ENCODE measurements at places on chromosomes 2 and 18. TPM values are rescaled to one million over a fixed set of nuclear protein-coding genes. Genes with fewer than 3 reads are reported as not detected.

GRCh38 chr2:177355874-177356273 lies 36.7 kb upstream of the AGPS start:
- no peaks in the 10 kb centered on the region for H3K36me3 ChIP-seq
- no peak overlapping the region for H3K27ac ChIP-seq
- H3K27me3 ChIP-seq = no peaks in the 10 kb centered on the region
- peaks cover 45% of the 10 kb centered on the region for H3K4me1 ChIP-seq

ABCG8 gene
- polyA plus RNA-seq = not detected

GRCh38 chr2:110101280-110101844 lies 14.3 kb downstream of the MALL start:
- no peak overlapping the region for H3K4me3 ChIP-seq
- peaks cover 22% of the 10 kb centered on the region for H3K4me1 ChIP-seq
- H3K27ac ChIP-seq = no peak overlapping the region
- DNase-seq = peak; percentile 48
- no peaks in the 10 kb centered on the region for H3K36me3 ChIP-seq

DNA sequence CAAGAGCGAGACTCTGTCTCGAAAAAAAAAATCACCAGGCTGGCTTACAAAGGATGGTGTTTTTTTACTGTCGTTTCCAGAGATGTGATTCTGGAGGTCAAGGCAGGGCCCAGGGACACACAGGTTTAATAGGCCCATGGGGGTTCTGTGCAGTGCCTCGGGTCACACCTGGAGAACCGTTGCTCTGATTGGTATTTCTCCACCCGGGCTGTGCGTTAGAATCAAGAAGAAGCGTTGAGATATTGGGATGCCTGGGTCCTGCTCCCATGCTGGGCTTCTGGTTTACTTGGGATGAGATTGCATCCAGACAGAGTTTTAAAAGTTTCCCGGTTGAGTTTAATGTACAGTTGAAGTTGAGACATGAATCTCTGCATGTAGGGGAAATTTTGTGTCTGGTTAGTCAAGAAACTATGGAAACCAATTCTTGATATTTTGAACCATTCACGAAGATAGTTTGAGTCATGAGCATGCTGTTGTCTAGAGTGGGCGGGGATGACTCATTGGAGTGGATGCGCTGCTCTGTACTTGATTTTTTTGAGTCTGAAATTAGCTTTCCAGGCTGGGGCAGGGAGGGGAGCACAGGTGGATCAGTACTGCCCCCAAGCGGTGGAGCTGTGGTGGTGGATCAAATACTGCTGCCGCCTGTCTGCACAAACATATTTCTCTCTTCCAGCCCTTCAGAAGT lies 50.1 kb downstream of the GREB1 start:
- no peak overlapping the region for H3K4me3 ChIP-seq
- no peaks in the 10 kb centered on the region for H3K4me1 ChIP-seq
- DNase-seq = peak; percentile 57
- no peak overlapping the region for H3K27ac ChIP-seq
- H3K27me3 ChIP-seq = no peaks in the 10 kb centered on the region
- H3K36me3 ChIP-seq = no peaks in the 10 kb centered on the region

DNA sequence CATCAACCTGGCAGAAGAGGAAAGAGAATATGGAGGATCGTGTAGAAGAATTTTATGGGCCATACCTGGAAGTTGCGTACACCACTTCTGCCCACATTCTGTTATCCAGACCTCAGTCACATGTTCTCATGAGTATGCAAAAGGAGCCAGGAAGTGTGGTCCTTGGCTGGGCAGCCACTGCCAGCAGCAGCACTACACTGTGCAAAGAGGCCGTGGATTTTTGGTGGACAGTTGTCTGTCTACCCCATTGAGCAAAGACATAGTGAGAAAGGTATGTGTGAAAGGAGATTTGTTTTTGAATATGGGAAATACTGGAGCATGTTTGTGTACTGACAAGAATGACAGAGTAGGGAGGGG lies 68.1 kb downstream of the SDC1 start:
- no peak overlapping the region for H3K27ac ChIP-seq
- no peaks in the 10 kb centered on the region for H3K27me3 ChIP-seq
- no peaks in the 10 kb centered on the region for H3K4me1 ChIP-seq
- no peaks in the 10 kb centered on the region for H3K36me3 ChIP-seq
- no peak for DNase-seq
- H3K4me3 ChIP-seq = no peak overlapping the region

ANKRD36 gene
- polyA plus RNA-seq = 1.1 TPM

UGT1A3 gene
- not detected for polyA plus RNA-seq

DNA sequence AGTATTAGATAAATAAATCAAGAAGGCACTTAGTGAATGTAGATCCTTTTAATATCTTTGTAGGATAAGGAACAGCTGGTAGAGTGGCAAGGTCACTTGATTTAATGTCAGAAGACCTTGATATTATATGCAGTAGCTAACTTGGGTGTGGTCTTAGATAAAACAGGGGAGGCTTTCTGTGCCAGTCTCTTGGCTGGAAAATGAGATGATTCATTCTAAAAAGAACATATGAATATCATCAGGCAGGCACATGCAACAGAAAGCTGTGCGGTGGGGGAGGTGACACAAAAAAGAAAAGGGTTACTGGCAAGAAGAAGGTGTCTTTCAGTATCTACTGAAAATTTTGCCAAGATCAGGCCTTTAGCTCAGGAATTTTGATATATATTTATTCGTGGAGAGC lies 931.7 kb upstream of the CELF4 start:
- no peak for DNase-seq
- no peaks in the 10 kb centered on the region for H3K27me3 ChIP-seq
- no peaks in the 10 kb centered on the region for H3K4me1 ChIP-seq
- H3K36me3 ChIP-seq = no peaks in the 10 kb centered on the region
- H3K27ac ChIP-seq = no peak overlapping the region

DNA sequence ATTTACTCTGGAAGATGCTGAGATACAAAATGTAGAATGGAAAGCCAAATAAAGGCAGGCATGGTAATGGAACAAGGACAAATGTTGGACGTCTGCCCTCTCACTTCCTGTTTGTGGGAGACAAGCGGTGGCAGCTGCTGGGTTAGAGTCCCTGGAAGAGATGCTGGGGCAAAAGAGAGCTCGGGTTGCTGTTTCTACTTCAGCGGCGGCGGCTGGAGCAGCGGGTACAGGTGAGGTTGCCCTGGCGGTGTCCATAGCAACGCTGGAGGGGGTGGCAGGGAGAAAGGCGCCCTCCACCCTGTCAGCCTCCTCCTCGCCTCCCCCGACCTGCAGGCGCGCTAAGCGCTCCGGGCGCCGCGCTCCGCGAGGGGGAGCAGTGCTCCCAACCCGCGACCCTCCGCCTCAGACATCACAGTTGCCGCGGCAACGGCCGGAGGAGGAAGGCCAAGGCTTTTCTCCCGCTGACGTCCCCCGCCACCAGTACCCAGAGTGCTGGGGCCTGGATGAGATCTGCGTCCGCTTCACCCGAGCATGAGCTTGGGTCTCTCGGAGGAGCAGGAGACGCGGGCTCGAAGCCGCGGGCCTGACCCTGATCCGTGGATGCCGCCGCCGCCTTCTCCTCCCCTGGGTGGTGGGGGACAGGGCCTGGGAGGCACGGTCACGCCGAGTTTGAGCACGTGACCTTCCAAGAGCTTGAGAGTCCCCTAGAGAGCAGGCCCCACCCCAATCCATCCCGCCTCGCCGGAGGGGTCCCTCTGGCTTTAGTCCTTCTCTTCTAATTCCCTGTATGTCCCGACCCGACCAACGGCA lies 65.6 kb downstream of the NOL4 start:
- H3K27me3 ChIP-seq = peaks cover 9% of the 10 kb centered on the region
- no peak for DNase-seq
- H3K36me3 ChIP-seq = no peaks in the 10 kb centered on the region
- H3K27ac ChIP-seq = no peak overlapping the region

- no peaks in the 10 kb centered on the region for H3K27me3 ChIP-seq
- H3K27ac ChIP-seq = peak overlapping the region; percentile 98
- H3K36me3 ChIP-seq = peaks cover 52% of the 10 kb centered on the region
These were observed 1.4 kb downstream of the NCL start for GRCh38 chr2:231462729-231463465.

GRCh38 chr2:46394649-46395510 lies 84.5 kb upstream of the TMEM247 start:
- peaks cover 11% of the 10 kb centered on the region for H3K4me1 ChIP-seq
- H3K27me3 ChIP-seq = no peaks in the 10 kb centered on the region
- no peaks in the 10 kb centered on the region for H3K36me3 ChIP-seq
- H3K27ac ChIP-seq = no peak overlapping the region
- H3K4me3 ChIP-seq = no peak overlapping the region

- peak overlapping the region; percentile 33 for H3K27ac ChIP-seq
- H3K27me3 ChIP-seq = no peaks in the 10 kb centered on the region
- no peak for DNase-seq
These were observed 66.5 kb upstream of the RBM44 start for GRCh38 chr2:237732070-237732469.

PRKAG3 gene
- not detected for polyA plus RNA-seq

DNA sequence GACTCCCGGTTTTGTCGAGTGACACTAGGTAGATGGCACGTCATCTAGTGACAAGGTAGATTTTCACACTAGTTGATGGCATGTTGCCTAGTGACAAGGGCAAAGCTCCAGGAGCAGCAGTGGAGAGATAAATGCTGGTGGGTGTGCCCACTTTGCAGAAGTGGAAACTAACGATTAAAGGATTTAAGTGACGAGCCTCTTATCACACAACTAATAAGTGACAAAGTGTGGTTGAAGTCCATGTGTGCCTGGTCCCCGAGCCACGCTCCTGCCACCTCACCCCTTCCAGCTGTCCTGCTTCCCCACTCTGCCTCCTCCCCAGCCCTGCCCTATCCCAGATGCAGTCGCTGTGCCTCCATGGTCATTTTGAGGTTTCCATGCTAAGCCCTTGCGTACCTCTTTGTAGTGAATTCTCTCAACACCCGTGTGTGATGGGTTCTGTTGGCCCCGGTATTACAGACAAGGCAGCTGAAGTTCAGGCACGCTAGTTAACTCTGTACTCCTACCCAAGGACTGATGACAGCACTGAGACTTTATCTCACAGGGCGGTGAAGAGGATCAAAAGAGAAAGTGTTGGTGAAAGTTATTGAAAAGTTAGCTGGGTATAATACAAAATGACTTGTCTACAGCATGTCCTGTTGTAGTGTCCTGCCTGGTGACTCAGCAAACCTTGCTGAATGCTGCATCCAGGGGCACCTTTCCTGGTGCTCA lies 113.4 kb upstream of the GLI2 start:
- DNase-seq = no peak
- no peaks in the 10 kb centered on the region for H3K36me3 ChIP-seq
- H3K27ac ChIP-seq = no peak overlapping the region
- no peaks in the 10 kb centered on the region for H3K27me3 ChIP-seq
- H3K4me1 ChIP-seq = no peaks in the 10 kb centered on the region

- H3K27ac ChIP-seq = no peak overlapping the region
- DNase-seq = no peak
- peaks cover 26% of the 10 kb centered on the region for H3K36me3 ChIP-seq
- H3K4me1 ChIP-seq = no peaks in the 10 kb centered on the region
These were observed 115.3 kb upstream of the ITGB6 start for GRCh38 chr2:160315337-160315736.

CDH2 gene
- 0.32 TPM for polyA plus RNA-seq

TBR1 gene
- not detected for polyA plus RNA-seq

ANKRD39 gene
- 9.0 TPM for polyA plus RNA-seq

DNA sequence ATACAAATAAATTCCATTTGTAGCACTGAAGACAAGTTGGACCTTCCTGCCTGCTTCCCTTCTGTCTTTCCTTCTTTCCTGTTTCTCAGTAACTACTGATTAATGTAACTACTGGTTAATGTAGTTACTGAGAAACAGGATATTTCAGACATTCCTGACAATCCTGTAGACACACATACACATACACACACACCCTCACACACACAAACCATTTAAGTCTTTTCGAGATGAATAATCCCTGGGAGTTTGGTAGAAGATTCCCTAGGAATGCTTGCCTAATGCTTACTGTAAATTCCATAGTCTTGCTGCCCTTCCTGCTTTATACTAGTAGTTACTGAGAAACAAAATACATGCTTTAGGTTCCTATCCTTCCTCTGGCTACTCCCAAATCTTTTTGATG lies 83.9 kb downstream of the PIK3C3 start:
- H3K27me3 ChIP-seq = no peaks in the 10 kb centered on the region
- no peaks in the 10 kb centered on the region for H3K4me1 ChIP-seq
- no peak overlapping the region for H3K4me3 ChIP-seq
- no peak overlapping the region for H3K27ac ChIP-seq
- DNase-seq = no peak
- peaks cover 97% of the 10 kb centered on the region for H3K36me3 ChIP-seq

DNA sequence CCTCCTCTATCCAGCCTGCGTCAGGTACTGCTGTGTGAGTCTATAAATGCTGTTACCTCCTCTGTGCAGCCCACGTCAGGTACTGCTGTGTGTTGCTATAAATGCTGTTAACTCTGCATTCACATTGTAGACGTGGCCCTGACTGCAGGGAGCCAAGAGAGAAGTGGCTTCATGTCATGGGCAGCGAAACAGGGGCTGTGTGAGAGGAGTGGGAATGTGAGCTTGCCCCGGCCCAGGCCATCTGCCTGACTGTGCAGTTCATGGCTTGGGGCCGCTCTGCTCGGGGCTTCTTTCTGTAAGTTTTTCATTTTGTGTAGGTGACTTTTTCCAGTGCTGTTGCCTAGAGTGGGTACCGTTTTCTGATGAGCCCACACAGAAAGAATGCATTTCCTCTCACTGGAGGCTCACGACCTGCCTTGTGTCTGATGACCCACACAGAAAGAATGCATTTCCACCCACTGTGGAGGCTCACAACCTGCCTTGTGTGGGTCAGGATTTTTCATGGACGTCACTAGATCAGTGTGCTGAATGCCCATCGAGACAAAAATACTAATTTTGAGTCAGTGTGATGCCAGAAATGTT lies 104.5 kb downstream of the SNTG2 start:
- no peaks in the 10 kb centered on the region for H3K27me3 ChIP-seq
- DNase-seq = no peak
- H3K36me3 ChIP-seq = no peaks in the 10 kb centered on the region
- no peak overlapping the region for H3K4me3 ChIP-seq
- no peak overlapping the region for H3K27ac ChIP-seq

DNA sequence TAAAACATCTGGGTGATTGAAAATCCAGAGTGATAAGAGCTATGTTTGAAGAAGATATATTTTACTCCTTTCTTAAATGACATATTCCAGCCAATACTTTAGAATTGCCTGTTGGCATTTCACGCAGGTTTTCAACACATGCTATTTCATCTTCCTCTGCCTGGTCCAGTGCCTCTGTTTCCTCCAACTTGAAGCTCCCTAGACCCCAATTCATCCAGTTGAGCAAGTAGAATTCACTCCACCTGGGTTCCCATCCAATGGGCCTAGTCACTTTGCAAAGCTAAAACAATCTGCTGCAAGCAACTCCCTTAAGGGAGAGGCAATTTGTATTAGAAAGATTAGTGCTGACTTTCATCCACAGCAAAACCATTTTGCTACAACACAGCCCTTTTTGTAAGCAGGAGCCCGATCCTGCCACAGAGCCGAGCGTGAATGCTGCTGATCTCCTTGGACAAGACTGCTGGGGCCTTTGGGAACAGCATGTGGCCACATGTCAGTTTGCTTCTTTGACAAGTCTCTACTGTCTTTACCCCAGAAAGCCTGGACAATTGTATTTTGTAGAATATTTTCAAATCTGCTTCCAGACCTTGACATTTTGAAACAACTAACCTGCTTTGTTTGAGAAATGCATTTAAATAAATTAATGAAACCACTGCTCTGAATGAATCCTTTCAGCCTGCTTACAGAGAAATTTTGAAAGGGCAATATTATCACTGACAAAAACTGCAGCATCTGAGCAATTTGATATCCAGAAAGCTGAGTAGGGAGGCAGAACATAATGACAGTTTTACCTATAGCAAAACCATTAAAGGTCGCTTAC lies 259.1 kb downstream of the TDRD15 start:
- no peaks in the 10 kb centered on the region for H3K27me3 ChIP-seq
- DNase-seq = no peak
- no peak overlapping the region for H3K27ac ChIP-seq
- H3K36me3 ChIP-seq = no peaks in the 10 kb centered on the region
- no peak overlapping the region for H3K4me3 ChIP-seq

- no peaks in the 10 kb centered on the region for H3K36me3 ChIP-seq
- DNase-seq = no peak
- H3K27me3 ChIP-seq = no peaks in the 10 kb centered on the region
- H3K27ac ChIP-seq = no peak overlapping the region
These were observed 776.0 kb downstream of the TSN start for GRCh38 chr2:122531290-122532071.
